HFFc6 (cell line): ENCODE measurements at places on chromosomes 12 and 14. TPM values are rescaled to one million over a fixed set of nuclear protein-coding genes. Genes with fewer than 3 reads are reported as not detected.

DNA sequence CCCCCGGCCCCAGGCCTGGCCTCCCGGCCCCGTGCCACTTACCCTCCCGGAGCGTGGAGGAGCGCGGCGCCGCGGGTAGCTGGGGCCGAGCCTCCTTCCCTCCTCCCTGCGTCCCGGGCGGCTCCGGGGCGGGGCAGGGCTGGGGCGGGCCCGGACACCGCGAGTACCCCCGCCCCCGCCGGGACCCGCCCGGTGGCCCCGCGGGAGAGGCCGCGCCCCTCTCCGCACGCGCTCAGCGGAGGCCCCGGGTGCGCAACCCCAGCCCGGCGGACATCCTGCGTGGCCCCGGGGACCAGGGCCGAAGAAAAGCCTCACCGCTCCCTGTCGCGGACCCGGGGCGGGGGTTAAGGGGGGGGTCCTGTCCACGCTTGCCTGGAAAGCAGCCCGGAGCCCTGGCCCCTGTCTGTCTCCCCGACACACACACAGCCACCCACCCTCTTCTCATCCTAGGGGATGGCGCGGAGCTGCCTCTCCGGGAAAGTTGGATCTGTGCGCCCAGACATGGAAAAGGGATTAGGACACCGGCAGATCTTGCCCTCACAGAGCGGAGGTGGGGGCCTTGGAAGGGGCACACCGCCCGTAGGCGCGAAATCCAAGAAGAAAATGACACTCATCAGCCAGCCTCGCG is at the start of gene SYNE3:
SYNE3 (minus strand) TSS at position 97 of the 628 bp plus-strand sequence. CDS start 40,829 bp downstream, outside the sequence.
- peak within 1 kb of the TSS; percentile 87 for H3K27ac ChIP-seq
- no peaks in the 10 kb centered on the region for H3K36me3 ChIP-seq
- no peak for DNase-seq
- peaks cover 71% of the 10 kb centered on the region for H3K4me1 ChIP-seq
- peak within 1 kb of the TSS; percentile 94 for H3K4me3 ChIP-seq
- no peaks in the 10 kb centered on the region; the same call in 1 of the 2 replicates for H3K27me3 ChIP-seq

DNA sequence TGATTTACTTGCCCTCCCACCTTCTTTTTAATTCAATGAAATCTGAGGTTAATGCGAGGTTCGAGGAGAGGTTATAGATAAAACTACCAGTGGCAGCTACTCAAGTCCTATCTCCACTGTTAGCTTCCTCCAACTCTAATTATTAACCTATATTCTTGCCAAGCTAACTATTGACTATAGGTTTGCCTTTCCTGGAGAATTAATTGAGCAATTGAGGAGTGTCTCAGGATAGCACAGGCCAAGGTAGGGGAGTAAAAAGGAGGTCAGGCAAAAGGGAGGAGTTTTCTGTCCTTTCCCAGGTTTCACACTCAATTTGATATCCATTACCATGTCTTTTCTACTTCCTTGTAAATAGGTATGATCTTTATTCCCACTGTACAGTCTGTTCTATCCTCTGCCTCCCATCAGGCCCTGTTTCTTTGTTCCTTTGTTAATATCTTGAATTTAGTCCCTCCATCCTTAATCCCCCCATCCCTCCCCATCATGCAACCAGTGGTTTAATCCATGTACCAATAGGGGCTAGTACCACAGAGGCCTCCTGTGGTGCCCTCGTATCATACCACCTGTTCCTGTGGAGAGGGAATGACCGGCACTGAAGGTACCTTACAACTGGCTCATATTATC is 3.7 kb upstream of the SUOX start:
- peaks cover 31% of the 10 kb centered on the region for H3K36me3 ChIP-seq
- H3K27me3 ChIP-seq, result no peaks in the 10 kb centered on the region
- DNase-seq, result no peak

DNA sequence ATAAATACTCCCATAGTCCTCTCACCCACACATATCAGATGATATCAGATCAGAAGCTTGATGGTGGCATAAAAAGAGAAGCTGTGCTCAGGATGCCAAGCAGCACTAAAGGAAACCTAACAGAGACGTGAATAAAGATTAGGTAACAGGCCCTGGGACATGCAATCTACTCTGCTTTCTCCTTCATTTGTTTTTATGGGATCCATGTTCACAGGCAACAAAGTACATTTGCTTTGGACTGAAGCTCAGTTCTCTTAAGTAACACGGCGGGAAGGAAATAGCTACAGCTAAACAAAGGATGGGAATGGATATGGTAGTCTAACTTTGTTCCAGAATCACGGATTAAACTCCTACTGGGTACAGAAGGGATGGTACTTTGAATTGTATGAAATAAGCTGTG is 119.5 kb downstream of the TTC7B start:
- no peaks in the 10 kb centered on the region; the same call in 1 of the 2 replicates for H3K27me3 ChIP-seq
- peaks cover 29% of the 10 kb centered on the region for H3K4me1 ChIP-seq
- no peaks in the 10 kb centered on the region for H3K36me3 ChIP-seq
- no peak for DNase-seq
- no peak overlapping the region for H3K4me3 ChIP-seq
- no peak overlapping the region for H3K27ac ChIP-seq

- no peak overlapping the region for H3K27ac ChIP-seq
- H3K4me3 ChIP-seq, result no peak overlapping the region
- DNase-seq, result no peak
- H3K4me1 ChIP-seq, result no peaks in the 10 kb centered on the region
- no peaks in the 10 kb centered on the region for H3K36me3 ChIP-seq
Measured at GRCh38 chr14:67467134-67467533, 21.4 kb downstream of the TMEM229B start.

DNA sequence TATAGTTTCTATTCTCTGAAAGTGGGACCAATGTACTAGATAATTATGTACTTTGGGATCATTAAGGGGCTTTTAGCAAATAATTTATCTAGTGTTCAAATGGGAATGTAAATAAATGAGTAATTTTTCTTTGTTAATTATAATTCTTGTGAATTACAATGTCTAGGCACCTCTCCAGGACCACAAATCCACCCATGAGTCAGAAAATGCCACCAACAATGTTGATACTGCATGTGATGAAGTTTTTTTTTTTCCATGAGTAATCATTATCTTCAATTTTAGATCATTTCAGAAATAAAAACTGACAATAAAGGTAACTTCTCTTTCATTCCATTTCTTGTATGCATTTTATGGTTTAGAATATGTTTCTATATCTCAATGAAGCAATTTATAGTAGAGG is 470.3 kb downstream of the VRK1 start:
- peaks cover 2% of the 10 kb centered on the region for H3K27me3 ChIP-seq
- no peaks in the 10 kb centered on the region; the same call in 1 of the 2 replicates for H3K36me3 ChIP-seq
- H3K4me1 ChIP-seq, result no peaks in the 10 kb centered on the region
- no peak overlapping the region for H3K27ac ChIP-seq
- no peak for DNase-seq

GRCh38 chr12:53128780-53129569 is 25.7 kb downstream of the SOAT2 start:
- H3K36me3 ChIP-seq, result no peaks in the 10 kb centered on the region
- H3K27me3 ChIP-seq, result peaks cover 9% of the 10 kb centered on the region
- no peak overlapping the region for H3K4me3 ChIP-seq

- H3K27me3 ChIP-seq, result peaks cover 14% of the 10 kb centered on the region
- H3K36me3 ChIP-seq, result peaks cover 41% of the 10 kb centered on the region
- no peak for DNase-seq
- H3K4me1 ChIP-seq, result peaks cover 98% of the 10 kb centered on the region
- peak overlapping the region; percentile 24; the same call in 1 of the 2 replicates for H3K4me3 ChIP-seq
Measured at GRCh38 chr14:68945585-68946488, 33.3 kb downstream of the ACTN1 start.

The CLEC9A gene
- not detected in 3 replicates for total RNA-seq

- H3K4me1 ChIP-seq, result peaks cover 11% of the 10 kb centered on the region
- H3K27ac ChIP-seq, result no peak overlapping the region
- no peak for DNase-seq
- peak overlapping the region; percentile 53 for H3K4me3 ChIP-seq
- peaks cover 8% of the 10 kb centered on the region for H3K27me3 ChIP-seq
Measured at GRCh38 chr14:103848175-103849077, 1.1 kb upstream of the PPP1R13B start.

DNA sequence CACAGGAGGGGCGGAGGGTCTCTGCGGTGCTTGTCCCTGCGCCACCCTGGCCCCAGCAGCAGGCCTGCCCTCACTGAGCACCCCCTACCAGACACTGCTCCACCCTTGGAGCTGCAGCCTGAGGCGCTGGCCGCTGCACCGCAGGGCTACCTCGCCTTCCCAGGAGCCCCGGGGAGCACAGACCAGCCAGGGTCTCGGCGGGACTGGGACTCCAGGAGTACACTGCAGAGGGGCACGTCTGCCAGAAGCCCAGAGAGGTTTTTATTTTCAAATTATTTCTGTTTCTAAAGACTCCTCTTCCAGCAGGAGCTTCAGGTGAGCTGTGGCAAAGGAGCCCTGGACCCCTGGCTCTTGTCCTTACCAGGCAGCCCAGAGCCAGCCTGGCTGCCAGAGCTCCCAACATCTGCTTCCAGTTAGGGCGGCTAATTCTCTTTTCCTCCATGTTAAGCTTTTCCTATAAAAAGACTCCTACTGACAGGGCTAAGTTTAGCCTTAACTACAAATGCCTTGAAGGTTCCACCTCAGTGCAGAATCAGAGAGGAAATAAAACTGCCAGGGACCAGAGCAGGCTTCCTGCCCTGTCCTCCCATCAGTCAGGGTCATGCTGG is 26.4 kb downstream of the DEGS2 start:
- DNase-seq, result no peak
- peaks cover 18% of the 10 kb centered on the region for H3K27me3 ChIP-seq
- no peaks in the 10 kb centered on the region for H3K36me3 ChIP-seq
- H3K27ac ChIP-seq, result no peak overlapping the region
- H3K4me1 ChIP-seq, result no peaks in the 10 kb centered on the region; the same call in 1 of the 2 replicates

DNA sequence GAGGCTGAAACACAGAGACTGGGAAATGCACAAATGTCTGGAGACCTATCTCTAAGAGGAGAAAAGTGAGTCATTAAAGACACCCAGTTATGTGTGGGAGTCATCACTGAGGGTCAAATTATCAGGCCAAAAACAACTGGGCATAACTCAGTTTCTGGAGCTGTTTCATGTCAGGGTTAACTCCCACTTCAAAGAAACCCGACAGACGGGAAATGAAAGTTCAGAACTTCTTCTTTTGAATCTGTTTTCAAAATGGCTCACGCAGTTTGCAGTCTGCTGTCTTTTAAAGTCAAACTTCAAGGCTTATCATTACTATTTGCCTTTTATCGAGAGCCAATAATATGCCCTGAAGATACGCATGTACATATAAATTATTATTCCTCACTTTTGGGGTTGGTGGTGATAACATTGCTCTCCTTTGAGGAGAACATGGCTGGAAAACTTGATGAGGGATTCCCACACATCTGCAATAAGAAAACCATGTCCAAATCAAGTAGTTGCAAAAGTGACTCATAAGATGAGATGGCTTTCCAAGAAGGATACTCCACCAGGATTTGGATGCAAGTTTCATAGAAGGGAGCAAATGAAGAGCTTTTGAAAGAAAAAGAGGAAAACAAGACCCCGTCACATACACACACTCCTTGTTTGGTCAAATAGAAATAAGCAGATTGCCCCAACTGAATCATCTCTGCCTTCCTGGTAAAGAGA is 341.4 kb downstream of the ADAMTS20 start:
- no peak overlapping the region for H3K4me3 ChIP-seq
- H3K4me1 ChIP-seq, result peaks cover 15% of the 10 kb centered on the region
- peaks cover 3% of the 10 kb centered on the region; the same call in 1 of the 2 replicates for H3K27me3 ChIP-seq
- H3K27ac ChIP-seq, result no peak overlapping the region
- no peaks in the 10 kb centered on the region for H3K36me3 ChIP-seq

DNA sequence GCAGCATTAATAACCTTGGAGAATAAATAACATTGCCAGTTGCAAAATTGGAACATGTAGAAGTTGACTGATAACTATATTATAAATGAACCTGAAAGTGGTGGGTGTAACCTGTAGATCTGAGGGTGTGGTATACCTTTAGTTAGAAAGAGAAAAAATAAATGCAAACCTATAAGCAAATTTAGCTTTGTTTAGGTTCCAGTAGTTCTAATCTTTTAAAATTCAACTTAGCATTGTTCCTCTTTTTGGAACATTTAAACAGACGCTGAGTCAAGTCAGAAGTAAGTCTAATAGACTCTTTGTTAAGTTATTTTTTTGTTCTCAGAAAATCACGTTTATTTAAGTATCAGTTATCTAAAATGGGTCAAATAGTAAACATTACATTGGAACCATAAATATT is 120.0 kb downstream of the DNAI7 start:
- no peak for DNase-seq
- no peaks in the 10 kb centered on the region for H3K4me1 ChIP-seq
- peaks cover 9% of the 10 kb centered on the region for H3K27me3 ChIP-seq
- no peak overlapping the region for H3K27ac ChIP-seq

DNA sequence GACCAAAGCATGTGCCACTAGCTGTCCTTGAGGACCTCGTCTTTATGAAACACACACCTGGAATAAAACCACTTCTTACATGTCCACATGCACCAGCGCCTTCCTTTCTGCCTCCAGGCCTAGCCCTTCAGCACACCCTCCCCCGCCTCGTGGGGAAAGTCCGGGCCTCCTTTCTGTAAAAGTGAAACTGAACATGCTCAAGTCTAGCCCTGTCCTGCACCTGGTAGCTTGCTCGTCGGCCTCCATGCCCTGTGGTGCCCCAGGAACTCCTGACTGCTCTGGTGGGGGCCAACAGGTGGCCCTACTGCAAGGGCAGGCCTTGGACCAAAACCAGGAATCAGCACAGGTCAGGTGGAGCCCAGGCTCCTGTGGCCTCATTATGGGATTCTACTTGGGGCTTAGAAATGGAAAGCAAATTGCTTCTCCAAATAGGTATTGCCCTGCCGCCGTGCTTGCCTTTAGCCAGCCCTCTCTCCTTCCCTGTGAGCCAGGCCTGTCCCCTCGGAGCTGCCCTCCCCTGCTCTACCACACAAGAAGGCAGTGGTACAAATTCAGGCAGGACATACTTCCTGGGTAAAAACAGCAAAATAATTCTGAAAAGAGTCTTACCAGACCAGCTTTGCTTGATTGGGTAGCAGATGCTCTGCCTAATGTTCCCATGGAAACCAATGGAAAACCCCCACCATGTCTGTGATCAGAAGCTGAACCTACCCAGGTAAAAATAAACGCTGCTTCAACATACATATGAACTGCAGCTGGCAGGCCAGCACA is 43.5 kb downstream of the ERH start:
- H3K36me3 ChIP-seq, result no peaks in the 10 kb centered on the region
- peaks cover 38% of the 10 kb centered on the region for H3K27me3 ChIP-seq
- H3K4me1 ChIP-seq, result peaks cover 6% of the 10 kb centered on the region; the same call in 1 of the 2 replicates
- no peak for DNase-seq

GRCh38 chr12:81440001-81440400 is 319.1 kb downstream of the PPFIA2 start:
- H3K4me1 ChIP-seq, result no peaks in the 10 kb centered on the region
- no peak overlapping the region for H3K27ac ChIP-seq
- H3K4me3 ChIP-seq, result no peak overlapping the region
- no peak for DNase-seq

GRCh38 chr12:83074358-83074894 is 387.7 kb downstream of the TMTC2 start:
- H3K36me3 ChIP-seq, result peaks cover 5% of the 10 kb centered on the region; the same call in 1 of the 2 replicates
- no peaks in the 10 kb centered on the region for H3K4me1 ChIP-seq
- H3K4me3 ChIP-seq, result no peak overlapping the region
- no peak for DNase-seq
- no peaks in the 10 kb centered on the region for H3K27me3 ChIP-seq
- H3K27ac ChIP-seq, result no peak overlapping the region

GRCh38 chr12:39375206-39375808 is 67.6 kb downstream of the KIF21A start:
- no peaks in the 10 kb centered on the region for H3K36me3 ChIP-seq
- H3K4me3 ChIP-seq, result no peak overlapping the region
- no peak overlapping the region for H3K27ac ChIP-seq
- peaks cover 4% of the 10 kb centered on the region; the same call in 1 of the 2 replicates for H3K4me1 ChIP-seq

The POP5 gene
- 58.2 to 66.6 TPM (median 59.0 TPM) in 3 replicates for total RNA-seq
